Motor neuron (in vitro differentiated cells): ENCODE measurements at places on chromosomes 1 and 21.
A peak's percentile ranks its signal among the peaks of the same experiment; 100 is the strongest.

DNA sequence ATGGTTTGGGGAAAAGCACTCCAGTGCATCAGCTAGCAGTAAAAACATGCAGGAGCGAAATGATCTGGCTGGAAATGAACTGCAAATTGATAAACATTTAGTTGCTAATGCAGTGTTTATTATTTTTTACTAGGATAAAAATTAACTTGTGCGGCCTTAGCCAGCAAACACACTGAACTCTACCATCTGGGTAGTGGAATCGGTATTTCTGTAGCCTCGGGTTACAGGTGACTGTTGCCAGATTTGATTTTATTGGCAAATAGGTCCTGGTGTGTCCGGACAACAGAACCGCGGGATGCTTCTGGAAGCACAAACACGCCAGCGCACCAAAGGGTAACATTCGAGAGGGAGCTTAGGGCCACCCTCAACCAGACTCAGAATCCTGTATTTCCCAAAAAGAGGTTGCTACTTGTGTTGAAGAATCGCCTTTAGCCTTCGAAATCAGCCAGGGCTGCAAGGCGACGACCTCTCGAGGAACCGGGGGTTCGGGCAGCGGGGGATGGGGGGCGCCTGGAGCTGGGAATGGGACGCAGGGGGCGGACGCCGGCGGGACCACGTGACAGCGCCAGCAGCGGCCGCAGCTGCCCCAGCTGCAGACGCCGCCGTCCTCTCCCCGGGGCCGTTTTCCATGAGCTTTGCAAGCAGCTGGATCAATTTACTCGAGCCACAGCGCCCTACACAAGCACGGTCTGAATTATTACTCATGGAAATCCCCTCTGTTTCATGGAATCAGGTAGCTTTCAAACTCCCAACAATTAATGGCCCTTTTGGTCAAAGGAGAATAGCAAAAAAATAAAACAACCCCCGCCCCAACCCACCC, 158.8 kb downstream of the TOMM20 start:
- peak; percentile 78 for ATAC-seq

GRCh38 chr1:56060906-56061305, 518.5 kb downstream of the PLPP3 start:
- no peak for ATAC-seq

- ATAC-seq = no peak
Observed at GRCh38 chr1:4371849-4372248, 282.6 kb upstream of the AJAP1 start.

GRCh38 chr1:31593136-31593665, 16.9 kb downstream of the TINAGL1 start:
- ATAC-seq = no peak

- ATAC-seq = no peak
Observed at GRCh38 chr1:158458263-158458662, 3.4 kb upstream of the OR10K1 start.

GRCh38 chr1:36763771-36764170, 270.5 kb downstream of the GRIK3 start:
- ATAC-seq = no peak

GRCh38 chr1:163706915-163707314, 385.2 kb downstream of the NUF2 start:
- ATAC-seq = no peak

DNA sequence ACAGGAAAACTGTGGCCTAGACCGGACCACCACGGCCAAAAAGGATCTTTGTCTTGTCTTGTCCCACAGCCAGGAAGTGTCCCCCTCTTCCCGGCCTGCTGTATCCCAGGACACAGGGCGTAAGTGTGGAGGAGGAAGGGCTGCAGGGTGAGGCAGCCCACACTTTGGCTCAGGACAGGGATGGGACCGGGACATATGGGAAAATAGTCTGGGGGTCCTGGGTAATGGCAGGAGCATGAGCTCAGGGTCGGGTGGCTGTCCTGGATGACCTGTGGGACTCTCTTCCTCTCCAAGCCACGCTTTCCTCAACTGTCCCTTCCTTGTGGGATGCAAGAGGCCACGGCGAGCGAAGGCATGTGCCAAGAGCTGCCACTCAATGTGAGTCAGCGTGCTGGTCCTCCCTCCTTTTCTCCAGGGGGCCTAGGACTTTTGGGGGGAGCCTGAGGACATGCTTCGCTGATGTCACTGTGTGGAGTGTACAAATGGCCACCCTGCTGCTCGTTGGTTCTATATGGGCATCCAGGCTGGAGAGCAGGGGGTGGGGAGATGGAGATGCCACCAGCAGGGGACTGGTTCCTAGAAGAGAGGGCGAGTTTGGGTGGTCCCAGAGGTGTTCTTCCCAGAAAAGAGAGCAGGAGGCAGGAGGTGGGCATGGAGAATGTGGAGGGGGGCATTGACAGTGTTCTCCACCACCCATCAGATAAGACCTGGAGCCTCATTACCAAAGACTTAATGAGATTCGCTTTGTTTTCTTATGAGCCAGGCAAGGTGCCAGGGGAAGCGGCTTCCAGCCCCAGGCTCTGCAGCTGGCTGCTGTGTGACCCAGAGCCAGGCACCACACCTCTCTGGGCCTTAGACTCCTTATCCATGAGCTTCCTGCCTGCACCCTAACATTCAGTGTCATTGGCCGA, 11.5 kb upstream of the PADI1 start:
- ATAC-seq = peak; percentile 2

DNA sequence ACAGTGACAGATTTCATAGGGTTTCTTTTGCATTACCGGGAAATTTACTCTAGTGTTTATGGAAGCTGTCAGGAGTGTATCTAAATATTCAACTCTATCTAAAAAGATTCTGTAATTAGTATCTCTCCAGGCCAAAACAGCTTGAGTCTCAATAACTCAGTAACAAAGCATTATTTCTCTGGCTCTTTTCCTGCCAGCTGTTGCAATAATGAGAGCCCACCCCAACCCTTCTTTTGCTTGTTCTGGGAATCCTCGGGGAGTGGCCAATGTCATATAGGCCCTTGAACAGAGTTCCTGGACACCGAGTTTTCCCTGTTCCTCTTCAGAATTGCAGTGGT, 120.1 kb upstream of the SGIP1 start:
- no peak for ATAC-seq

DNA sequence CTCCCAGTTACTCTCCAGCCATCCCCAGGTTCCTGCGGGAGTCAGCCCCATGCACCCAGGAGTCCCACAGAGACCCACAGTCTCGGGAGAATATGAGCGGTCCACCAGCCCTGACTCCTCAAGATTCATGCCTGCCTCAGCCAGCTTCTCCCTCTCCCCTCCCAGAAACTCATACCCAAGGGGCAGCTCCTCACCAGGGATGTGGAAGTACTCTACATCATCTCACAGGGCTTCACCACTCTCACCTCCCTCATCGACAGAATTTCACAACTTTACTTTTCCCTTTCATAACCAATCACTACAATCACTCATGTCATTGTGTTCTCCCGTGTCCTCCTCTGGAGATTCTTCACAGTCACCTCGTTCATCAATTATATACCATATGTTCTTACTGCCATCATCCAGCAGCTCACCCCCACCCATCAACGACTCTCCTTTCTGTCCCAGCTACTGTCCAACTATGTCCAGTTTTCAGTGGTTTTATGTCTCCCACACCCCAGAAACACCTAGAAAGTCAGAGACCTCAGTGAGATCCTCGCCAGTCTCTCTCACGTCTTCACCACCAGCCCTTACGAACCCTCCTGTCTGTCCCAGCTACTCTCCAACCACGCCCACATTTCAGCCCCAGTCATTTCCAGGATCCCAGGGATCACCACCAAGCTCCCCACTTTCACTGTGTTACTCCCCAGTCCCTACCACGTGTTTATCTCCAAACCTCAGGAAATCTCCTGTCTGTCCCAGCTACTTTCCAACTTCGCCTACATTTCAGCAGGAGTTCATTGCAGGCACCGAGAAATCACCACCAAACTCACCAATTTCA, 1530.1 kb upstream of the TPTE start:
- ATAC-seq = no peak

DNA sequence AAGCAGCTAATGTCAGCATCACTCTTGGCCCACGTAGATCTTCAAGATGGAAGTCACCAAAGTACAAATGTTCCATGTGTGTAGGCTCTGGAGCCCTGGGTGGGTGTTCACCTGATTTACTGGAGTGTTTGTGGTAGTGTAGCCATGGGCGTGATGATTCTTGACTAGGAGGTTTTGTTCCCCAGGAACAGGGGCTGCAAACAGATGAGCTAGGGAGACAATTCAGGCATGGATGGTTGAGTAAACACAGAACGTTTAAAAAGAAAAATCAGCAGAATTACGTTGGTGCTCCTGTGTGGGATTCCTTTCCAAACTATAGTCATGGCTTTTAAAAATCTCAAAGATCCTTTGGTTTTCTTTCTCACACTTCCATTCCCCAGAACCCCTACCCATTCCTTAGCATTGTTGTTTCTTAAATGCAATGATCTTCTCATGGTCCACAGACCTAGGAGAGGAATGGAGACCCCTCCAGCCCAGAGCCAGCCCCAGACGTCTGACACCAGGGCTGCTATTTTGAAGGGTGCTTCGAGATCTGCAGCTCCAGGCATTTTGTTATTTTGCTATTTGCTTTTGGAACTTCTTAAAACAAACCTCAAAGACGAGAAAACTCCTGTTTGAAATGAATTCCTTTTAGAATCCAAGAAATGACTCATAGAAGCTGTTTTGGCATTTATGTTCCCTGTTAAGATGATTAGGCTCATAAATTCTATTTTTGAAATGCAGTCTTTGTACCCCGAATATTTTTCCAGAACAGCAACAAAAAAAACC, 115.1 kb downstream of the ETS2 start:
- ATAC-seq = no peak

GRCh38 chr1:33430692-33431593, at the start of gene PHC2:
PHC2 (minus strand) TSS chr1:33431095; CDS start chr1:33375539, 55,556 bp downstream.
- peak; percentile 90 for ATAC-seq

GRCh38 chr1:117060441-117061317, 553 bp downstream of the TTF2 start:
- peak; percentile 45 for ATAC-seq

- ATAC-seq = no peak
Observed at GRCh38 chr1:154996966-154997701, 3.7 kb downstream of the LENEP start.

DNA sequence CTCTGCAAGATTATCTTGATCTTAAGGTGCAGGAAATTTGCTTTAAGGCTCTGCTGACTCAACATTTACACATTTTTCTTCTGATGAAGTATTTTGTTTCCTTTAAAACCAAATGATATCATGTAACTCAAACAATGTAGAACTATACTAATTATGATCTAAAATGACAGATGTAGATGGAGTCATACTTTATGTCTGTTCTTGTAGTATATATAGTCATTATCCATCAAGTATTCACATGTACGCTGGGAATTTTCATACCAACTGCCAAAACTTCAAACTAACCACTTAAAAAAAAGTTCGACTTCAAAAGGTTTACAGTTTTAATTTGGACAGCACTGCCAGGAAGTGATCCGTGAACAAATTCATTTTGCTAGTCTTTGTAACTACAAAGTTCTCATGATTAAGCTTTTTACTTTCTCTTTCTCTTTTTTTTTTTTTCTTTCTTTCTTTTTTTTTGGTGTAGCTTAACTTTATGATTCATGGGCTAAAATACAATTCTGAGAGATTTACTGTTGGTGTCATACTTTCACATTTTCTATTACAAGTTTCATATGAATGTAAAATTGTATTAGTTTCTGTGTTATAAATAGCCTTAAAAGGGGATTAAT, 509.0 kb upstream of the CXADR start:
- no peak for ATAC-seq

DNA sequence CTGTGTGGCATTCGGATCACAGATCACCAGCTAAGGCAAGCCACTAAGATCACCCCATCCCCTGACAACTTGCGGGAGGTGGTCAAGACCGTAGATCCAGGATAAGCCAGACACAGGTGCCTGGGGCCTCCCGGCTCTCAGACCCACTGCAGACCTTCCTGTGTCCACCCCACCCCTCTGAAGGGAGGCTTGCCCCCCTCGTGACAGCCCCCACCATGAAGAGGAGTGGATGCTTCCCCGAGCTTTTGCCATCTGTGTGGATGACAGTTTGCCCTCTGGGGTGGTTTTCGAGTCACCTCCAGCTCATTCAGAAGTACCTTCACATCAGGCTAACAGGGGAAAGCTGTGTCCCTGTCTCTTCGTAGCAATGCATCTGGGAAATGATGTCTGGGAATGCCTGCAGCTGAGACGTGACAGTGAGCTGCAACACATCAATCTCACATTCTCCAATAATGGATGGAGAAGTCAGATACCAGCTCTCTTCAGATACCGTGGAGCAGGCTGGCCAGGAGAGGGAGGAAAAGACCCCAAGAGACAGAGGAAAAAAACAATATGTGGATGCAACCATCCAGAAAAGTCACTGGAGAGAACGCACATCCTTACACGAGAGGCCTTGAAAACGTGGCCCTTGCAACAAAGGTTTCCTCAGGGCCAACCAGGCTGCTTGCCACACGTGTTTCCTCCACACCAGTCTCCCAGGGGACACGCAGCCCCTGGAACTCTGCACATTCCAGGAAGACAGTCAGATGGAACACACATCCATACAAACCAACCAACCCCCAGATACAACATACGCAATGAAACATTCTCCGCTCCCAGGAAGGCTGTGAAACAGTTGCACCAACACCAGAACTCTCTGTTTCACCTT, 20.4 kb upstream of the FHAD1 start:
- ATAC-seq = peak; percentile 25

GRCh38 chr21:25391777-25392176, 215.5 kb downstream of the MRPL39 start:
- no peak for ATAC-seq

DNA sequence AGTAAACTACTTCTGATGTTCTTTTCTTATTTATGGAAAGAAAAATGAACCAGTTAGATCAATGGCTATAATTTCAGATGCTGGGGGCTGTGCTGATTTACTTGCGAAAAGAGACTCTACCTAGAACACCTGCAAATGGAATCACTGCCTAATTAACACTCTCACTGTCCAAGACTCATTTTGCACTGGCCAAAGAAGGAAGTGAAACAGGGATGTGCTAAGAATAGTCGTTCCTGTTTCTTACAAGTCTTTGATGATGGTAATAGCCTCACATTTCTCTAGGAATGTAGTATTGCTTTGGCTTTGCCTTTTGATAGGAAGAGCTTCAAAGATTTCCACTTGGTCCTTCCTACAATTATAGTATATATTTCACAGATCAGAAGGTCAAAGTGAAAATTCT, 12.7 kb upstream of the TSNAX start:
- ATAC-seq = no peak

DNA sequence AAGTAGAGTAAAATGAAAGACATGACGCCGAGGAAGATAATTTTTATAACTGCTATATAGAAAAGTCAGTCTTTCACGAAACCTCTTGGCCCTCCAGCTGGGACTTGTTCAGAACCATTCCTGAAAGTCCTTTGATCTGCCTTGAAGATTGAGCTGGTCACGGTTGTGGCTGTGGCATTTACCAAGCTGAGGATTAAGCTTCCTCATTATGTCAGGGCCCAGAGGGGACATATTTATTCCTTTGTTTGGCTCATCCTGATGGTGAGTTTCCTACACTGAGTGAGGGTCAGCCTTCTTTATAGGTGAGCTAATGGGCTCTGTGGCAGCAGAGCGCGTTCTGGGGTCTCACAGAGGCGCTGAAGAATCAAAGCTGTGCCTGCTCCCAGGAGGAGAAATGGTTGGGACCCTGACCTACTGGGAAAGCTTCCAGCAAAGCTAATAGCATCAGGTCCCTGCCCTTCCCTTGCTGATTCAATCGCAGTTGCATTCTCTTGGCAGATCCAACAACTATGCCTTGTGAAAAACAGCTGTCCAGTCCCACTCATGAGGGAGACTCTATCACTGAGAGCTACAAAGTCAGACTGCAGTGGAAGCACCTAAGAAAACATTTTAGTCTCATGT, 43.2 kb upstream of the PBX1 start:
- peak; percentile 56 for ATAC-seq
